ENCODE measurements at places on chromosomes 5 and 9. TPM values are rescaled to one million over a fixed set of nuclear protein-coding genes. Genes with fewer than 3 reads are reported as not detected.

The FST gene
- total RNA-seq: 1.7 TPM

The CD72 gene
- total RNA-seq: 0.16 TPM

The SHB gene
- total RNA-seq: 40.8 TPM

The ZDHHC11 gene
- total RNA-seq: 16.3 TPM

The CDX1 gene
- total RNA-seq: not detected

The ARHGEF37 gene
- total RNA-seq: 2.1 TPM

The POU5F2 gene
- total RNA-seq: not detected

The IL5 gene
- total RNA-seq: not detected

The FAM200C gene
- total RNA-seq: 1.6 TPM

The SHOC1 gene
- total RNA-seq: not detected

The PTTG1 gene
- total RNA-seq: 188 TPM

The GPR151 gene
- total RNA-seq: not detected

All from A549 treated with Hydrocortisone at 1 μM for 4 hours (cell line).